ENCODE measurements at places on chromosomes 3 and 15.

DNA sequence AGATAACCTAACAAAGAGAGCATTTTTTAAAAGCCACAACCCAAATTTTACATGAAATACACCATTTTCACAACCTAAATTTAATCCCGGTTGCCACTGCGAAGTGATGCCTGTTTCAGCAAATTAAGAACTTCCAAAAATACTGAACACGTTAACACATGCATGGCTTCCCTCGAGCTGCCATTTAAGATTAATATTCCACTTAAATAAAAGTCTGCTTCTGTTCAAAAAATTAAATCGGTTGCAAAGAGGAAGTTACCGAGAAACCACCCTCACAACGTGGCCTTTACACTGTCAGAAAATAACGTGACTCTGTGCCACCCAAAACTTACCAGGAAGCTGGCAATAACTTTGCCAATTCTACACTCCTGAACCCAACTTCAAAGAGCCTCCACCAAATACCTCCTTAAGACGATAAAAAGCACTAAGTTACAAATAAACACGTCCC is 1.2 kb downstream of the TBL1XR1 start:
- DNase-seq: no peak

DNA sequence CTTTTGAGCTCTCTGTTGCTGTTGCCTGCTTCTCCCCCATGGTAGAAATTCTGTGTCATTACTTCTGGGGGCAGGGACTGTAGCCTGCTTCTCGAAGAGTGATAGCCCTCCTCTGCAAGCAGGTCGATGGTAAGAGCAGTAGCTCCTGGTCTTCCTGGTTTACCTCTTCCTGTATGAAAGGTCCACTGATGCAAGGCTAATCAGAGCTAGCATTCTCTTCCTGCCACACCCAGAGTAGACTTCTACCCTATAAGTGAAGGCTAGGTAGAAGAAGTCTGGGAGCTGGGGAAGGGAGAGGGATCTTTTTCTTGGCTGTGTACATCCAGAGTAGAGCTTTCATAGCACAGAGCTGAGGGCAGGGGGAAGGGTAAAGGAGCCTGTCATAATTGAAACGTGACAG is 357.0 kb downstream of the SQOR start:
- DNase-seq: no peak

DNA sequence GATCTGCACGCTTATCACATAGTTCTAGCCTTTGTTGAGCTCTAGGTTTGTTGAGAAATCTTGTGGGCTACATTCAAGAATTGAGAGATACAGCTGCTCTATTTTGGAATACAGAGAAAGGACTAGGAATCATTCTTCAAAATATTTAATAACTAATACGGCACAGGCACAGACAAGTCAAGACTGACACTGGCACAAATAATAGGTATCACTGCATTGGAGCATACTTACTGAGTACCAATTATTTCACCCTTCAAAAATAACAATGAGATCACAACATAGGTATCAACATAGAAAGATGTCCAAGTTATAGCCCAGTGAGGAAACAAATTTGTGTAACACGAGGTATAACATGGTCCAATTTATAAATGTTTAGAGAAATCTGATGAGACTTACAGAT is 133.7 kb upstream of the TSC22D2 start:
- no peak for DNase-seq

GRCh38 chr3:46206282-46207015 is 1.7 kb downstream of the CCR1 start:
- no peak for DNase-seq

GRCh38 chr3:118544458-118544857 is 490.2 kb downstream of the IGSF11 start:
- no peak for DNase-seq

- no peak for DNase-seq
Observed at GRCh38 chr3:14761121-14761672, 57.6 kb upstream of the FGD5 start.

DNA sequence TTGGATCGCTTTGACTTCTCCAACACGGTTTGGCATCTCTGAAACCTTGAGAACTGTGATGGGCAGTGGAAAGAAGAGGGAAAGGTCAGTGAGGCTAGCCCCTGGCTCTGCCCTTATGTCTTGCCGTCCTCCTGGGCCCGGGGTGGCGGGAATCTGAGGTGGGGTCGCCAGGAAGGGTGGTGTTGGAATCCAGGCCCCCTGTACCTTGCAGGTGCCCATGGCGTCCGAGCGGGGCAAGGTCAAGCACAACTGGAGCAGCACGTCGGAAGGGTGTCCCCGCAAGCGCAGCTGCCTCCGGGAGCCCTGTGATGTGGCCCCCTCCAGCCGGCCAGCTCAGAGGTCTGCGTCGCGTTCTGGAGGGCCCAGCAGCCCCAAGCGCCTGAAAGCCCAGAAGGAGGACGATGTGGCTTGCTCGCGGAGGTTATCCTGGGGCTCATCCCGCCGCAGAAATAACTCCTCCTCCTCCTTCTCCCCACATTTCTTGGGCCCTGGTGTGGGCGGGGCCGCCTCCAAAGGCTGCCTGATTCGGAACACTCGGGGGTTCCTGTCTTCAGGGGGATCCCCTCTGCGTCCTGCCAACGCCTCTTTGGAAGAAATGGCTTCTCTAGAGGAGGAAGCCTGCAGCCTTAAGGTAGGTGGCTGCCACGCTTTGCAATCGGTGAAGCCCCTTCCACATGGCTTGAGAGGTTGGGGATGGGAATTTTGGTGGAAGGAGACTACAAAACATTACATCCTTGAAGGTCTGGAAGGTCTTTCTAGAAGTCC is 907 bp downstream of the TATDN2 start:
- DNase-seq: peak; percentile 86

- DNase-seq: no peak
Observed at GRCh38 chr15:78855746-78856145, 16.9 kb upstream of the MORF4L1 start.

GRCh38 chr3:55484801-55485791 is 2.0 kb downstream of the WNT5A start:
- DNase-seq: peak; percentile 93

GRCh38 chr3:30471066-30471465 is 135.3 kb upstream of the TGFBR2 start:
- no peak for DNase-seq

DNA sequence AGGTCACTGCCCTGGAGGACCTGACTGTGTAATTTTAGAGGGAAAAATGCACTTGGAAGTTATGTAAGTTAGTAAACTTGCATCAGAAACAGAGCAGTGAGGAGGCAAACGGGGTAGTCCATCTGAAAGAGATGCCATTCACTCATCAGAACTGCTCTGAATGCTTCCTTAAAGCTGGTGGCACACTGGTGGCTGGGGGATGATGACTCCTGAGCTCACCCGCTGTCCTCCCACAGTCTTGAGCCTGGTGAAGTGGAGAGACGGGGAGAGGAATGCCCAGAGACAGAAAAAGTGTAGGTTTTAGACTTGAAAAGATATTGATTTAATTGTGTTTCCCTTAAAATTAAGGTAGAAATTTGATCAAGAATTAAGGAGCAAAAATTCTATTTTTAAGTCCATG is 46.5 kb upstream of the LARS2 start:
- DNase-seq: peak; percentile 63

DNA sequence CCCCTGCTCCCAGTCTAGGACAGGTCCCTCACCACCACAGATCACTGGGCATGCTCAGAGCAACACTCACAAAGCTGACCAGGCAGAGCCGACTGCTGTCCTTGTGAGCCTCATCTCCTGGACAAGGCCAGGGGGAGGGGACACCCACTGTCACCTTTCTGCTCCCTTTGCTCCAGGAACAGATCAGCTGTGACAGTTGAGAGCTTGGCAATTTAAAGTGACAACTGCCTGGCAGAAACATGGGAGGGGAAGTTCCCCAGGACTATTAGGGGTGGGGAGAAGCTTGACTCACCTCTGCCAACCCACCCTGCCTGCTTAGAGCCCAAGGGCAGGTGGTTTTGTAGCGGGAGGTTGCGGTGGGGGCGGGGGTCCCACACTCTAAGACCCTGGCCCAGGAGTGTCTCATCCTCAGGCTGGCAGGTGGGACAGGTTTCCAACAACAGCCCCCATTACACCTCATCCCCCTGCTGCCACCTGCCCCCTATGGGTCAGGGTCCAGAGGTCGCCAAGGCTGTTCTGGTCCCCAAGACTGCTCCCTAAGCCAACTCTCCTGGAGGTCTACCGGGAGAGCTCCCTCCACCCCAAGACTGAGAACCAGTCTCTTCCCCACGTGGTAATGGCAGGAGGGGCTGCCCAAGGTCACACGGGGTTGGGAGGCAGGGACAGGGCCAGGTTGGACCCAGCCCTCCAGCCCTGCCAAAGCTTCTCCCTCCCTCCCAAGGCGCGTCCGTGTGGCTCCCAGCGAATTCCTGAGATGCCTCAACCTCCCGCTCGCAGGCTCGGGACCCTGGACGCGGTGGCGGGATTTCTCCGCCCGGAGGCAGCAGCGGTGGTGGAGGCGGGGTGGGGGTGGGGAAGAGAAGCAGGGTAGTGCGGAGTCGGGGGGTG is 80.4 kb downstream of the IQSEC1 start:
- no peak for DNase-seq

DNA sequence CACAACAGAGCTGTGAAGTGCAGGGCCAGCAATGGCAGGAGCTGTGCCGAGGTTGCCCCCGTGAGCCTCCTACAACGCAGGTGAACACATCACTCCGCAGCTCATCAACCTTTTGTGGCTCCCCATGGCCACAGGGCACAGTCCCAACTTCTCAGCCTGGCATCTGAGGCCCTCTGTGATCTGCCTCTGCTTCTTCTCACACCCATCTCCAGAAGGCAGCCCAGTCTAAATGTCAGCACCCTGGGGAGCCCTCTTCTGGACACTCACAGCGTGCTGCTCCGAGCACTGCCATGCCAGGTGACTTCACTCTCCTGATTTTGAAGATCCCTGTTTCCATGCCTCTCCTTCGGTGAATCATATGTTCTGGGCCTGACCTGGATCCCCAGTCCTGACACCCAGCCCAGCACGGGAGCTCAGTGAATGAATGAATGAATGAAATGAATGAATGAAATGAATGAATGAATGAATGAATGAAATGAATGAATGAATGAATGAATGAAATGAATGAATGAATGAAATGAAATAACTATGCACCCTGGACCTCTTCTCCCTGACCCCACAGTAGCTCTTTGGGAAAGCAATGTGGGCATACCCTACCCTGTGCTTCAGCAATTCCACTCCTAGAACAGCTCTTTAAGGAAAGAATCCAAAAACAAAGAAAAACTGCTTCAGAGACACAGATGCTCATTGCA is 17.9 kb upstream of the SKIC8 start:
- DNase-seq: no peak

DNA sequence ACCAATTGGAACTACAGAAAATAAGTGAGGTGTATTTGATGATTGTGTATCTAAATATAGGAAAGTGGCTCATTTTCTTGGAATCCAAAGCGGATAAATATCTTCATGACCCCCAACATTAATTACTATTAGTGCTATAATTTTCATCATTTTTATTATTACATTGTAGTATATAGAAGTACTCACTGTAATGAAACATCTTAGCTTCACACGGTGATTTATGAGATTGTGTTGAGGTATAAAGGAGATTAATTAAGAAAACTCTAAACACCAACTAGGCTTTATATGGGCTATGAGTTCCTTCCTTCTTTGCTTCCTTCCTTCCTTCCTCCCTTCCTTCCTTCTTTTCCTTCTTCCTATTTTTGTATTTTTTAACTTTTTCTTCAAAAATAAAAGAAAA is 52.2 kb downstream of the EPHA3 start:
- DNase-seq: no peak

- DNase-seq: no peak
Observed at GRCh38 chr15:83163032-83163431, 44.6 kb downstream of the HDGFL3 start.

- no peak for DNase-seq
Observed at GRCh38 chr15:97875513-97876280, 84.8 kb upstream of the ARRDC4 start.

DNA sequence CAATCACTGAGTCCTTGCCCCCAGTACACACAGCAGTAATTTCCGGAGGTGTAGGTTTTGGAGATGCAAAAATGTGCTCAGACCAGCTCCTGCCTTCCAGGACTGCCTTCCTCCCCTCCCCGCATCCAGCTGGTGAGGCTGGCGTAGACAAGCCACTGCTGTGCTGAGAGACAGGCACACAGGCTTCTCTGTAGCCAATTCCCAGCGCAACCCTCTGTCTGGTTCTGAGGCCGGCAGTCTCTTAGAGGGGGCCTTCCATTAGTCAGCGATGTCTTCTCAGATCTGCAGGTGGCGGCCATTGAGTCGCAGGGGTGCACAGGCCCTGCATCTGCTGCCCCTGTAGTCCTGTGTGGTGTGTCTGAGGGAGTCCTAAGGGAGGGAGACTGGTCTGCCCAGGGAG is 114.4 kb downstream of the DNAJB8 start:
- no peak for DNase-seq

DNA sequence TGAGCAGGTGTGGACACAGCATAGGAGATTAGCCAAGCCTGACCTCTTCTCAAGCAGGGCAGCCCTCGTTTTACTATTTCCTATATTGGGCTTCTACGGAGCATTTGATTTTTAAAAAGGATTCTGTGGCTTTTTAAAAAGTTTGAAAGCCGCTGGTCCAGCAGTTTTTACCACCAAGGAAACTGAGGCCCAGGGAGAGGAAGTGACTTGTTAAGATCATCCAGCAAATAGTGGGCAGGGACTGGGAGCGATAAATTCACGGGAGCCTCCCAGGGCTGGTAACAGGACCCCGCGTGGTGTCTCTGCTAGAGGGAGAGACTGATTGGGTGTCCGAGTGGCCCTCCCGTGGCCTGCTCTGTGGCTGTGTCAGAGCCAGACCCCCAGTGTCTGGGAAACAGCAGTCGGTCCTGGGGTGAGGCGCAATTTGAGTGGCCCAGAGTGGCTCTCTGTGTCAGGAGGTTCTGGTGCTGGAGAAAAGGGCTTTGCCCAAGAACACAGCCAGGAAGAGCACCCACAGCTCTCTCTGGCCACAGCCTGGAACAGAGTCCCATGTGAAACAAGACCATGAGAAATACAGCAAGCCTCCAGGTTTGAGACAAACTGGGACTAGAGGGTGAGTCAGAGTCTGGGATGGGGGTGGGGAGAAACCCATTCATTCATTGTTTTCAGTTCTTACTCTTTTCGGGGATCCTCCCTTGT is 4.2 kb downstream of the FURIN start:
- DNase-seq: no peak

DNA sequence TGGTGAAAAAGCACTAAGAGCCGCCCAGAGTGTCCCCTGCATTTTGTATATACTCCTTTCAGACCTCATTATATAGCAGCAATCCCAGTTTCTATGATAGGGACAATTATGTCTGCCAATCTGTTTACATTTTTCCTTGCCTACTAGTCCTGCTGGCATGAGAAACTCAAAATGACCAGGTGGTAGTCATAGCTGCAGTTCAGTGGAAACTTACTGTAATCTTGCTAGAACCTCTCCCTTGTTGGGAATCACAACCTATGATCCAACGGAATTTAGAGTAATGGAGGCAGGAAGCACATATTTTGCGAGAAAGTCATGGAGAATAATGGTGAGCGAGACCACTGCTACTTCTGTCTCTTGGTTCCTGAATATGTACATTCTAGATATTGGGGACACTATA is 28.6 kb upstream of the MINAR1 start:
- DNase-seq: no peak

DNA sequence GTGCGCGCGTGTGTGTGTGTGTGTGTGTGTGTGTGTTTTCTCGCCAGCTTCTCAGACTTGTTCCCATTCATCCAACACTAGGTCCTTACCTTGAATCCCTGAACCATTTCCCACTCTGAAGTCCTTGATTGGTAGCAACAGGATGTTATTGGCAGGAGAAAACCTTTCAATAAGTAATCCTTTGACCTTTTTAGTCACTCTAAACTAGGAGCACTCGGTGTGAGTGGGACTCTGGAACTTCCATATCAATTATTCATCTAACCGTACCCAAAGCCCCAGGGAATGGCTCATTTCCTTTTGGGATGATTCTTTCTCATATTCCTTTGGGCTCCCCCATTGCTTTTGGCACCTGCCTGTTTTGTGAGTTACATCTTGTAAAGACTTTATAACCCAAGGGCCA is 140.2 kb upstream of the SPRED1 start:
- DNase-seq: no peak

All from lower leg skin (tissue), 4 donors.